Testis (tissue), 5 donors: ENCODE measurements at places on chromosomes 11 and 22. TPM values are rescaled to one million over a fixed set of nuclear protein-coding genes. Genes with fewer than 3 reads are reported as not detected.
A peak's percentile ranks its signal among the peaks of the same experiment; 100 is the strongest.

- peak; percentile 53 for DNase-seq
Measured at GRCh38 chr22:37197451-37198257, 9.6 kb upstream of the C1QTNF6 start.

GRCh38 chr11:41947392-41947791 is 487.9 kb upstream of the LRRC4C start:
- DNase-seq: no peak

DNA sequence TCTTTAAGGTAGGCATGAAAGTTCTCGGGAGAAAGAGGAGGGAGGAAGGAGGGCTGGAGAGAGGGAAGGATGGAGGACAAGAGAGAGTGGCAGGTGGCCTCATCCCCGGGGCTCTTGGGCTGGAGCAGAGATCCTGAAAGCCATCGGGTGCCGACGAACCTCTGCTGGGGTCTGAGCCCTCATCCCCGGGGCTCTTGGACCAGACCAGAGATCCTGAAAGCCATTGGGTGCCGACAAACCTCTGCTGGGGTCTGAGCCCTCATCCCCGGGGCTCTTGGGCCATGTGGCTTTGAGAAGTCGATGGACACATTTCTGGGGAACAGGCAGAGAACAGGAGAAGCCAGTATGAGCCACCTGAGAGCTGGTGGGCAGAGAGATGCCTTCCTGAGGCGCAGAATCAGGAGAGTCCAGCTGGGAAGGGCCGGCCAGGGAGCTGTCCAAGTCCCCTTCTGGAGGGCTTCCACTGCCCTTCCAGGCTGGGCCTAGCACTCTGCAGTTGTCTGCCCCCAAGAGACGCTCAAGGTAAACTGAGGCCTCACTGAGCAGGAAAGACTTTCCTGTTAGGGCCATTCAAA is 1398.1 kb downstream of the BRD1 start:
- DNase-seq: no peak

- DNase-seq: no peak
Measured at GRCh38 chr11:88655196-88655595, 317.7 kb upstream of the CTSC start.

DNA sequence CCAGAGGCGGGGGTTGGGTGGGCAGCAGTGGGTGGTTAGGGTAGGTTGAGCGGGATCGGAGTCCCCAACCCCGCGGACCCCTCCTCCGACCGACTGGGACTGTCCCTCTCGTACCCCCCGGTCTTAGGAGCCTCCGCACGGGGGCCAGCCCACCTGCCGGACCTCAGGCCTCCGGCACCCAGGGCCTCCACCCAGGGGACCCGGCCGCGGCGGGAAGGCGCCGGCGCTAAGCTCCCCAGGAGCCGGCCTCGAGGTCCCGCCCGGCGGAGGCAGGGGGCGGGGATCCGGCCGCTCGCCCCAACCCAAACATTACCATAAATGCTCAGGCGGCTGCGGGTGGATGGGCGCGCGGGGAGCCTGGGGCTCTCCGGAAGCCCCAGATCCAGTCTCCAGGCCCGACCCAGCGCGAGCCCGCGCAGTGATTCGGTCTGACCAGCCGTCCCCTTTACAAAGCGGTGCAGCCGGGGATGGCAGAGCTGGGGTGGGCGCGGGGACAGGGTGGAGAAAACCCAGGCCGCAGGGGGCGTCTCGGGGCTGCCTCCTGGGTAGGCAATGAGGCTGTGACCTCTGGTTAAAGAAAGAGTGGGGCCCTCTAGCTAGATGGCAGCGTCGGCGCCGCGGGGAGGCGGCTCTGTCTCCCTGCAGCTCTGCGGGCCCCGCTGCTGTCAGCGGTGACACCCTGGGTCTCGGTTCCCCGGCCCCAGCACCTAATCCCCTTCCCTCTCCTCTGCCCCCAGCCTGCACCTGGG is 4.0 kb upstream of the MCAM start:
- no peak for DNase-seq

- DNase-seq: no peak
Measured at GRCh38 chr11:73398132-73398526, 21.9 kb downstream of the RELT start.

GRCh38 chr22:30232716-30233218 is 13.8 kb downstream of the LIF start:
- DNase-seq: no peak

GRCh38 chr11:124538019-124538418 is 5.4 kb downstream of the OR8B12 start:
- DNase-seq: no peak

DNA sequence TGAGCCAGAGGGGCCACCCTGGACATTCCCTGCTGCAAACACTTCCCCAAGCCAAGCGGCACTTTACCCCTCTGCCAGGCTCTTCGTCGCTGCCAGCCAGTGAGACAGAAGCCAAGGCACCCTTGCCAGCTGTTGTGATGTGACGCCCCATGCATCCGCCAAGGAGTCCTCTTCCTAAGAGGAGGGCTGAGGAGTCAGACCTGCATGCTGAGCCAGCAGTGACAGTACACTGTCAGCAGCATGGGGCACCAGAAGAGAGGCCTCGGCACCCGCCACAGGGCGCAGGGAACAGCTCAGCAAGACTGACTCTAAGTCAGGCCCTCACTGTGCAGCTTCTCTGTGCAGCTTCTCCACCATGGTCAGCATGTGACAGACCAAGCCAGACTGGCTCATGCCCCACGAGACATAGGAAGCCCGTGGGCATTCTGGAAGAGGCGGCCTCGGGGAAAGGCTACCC is 26.4 kb downstream of the VPS37C start:
- no peak for DNase-seq

GRCh38 chr22:32325416-32325801 is 32.3 kb upstream of the RFPL3 start:
- DNase-seq: peak; percentile 50

DNA sequence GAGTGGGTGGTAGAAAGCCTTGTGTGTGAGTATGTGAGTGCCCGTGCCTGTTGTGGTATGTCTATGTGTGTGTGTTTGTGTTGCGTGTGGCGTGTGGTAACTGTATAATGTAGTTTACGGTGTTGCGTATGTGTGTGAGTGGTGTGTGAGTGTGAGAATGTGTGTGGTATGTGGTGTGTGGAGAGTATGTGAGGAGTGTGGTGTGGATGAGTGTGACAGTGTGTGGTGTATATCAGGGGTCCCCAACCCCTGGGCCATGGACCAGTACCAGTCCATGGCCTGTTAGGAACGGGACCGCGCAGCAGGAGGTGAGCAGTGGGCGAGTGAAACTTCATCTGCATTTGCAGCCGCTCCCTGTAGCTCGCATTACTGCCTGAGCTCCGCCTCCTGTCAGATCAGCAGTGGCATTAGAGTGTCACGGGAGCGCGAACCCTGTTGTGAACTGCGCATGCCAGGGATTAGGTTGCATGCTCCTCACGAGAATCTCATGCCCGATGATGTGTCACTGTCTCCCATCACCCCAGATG is 5.7 kb downstream of the UPK3A start:
- DNase-seq: no peak

DNA sequence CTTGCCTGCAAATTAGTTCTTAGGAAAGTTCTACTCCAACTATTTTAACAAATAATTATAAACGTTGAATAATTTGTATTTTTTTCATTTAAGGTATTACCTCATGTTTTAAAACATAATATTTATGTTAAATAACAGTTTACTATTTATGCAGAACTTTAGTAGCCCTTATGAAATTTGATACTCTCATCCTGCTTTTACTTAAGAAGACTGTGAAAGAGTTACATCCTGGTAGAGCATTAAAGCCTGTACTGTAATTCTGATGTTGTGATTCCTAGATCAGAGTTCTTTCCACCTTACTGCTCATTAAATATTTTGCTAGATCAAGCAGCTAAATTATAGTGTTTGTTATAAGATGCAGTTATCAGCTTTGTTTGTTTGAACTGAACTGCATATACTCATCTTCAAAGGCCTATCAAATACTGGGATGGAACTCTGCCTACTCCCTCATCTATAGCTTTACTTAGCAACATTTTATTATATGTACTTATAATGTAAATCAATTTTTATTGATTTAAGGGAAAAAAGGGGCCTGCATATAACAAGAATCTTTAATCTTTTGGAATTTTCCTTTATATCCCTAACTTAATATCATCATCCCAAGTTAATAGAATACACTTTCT is 304.2 kb downstream of the DYNC2H1 start:
- DNase-seq: no peak

DNA sequence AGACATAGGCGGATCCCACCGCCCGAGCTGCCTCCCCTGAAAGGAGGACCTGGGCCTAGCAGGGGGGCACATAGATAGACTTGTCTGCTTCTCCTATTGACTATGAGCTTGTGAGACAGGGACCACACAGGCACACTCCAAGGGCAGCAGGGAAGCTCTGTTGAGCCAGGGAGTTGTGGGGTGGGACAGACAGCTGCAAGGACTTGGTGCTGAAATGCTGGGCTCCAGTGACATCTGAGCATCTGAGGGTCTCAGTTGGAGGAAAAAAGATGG is 53.4 kb upstream of the ANO1 start:
- no peak for DNase-seq

DNA sequence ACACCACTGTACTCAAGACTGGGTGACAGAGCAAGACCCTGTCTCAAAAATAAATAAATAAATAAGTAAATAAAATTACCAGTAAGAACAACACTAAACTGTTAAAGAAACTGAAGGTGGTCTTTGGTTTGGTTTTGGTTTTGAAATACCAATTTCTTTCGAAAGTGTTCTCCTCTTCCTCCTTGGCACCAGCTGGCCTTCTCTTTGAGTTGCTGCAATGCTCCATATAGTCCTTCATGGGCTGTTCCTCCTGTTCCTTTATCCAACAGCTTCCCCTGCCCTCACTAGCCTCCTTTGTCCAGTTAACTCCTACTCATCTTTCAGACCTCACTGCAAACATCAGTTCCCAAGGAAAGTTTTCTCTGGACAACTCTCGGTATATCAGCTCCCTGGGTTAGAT is 5.0 kb upstream of the UVRAG start:
- DNase-seq: no peak

DNA sequence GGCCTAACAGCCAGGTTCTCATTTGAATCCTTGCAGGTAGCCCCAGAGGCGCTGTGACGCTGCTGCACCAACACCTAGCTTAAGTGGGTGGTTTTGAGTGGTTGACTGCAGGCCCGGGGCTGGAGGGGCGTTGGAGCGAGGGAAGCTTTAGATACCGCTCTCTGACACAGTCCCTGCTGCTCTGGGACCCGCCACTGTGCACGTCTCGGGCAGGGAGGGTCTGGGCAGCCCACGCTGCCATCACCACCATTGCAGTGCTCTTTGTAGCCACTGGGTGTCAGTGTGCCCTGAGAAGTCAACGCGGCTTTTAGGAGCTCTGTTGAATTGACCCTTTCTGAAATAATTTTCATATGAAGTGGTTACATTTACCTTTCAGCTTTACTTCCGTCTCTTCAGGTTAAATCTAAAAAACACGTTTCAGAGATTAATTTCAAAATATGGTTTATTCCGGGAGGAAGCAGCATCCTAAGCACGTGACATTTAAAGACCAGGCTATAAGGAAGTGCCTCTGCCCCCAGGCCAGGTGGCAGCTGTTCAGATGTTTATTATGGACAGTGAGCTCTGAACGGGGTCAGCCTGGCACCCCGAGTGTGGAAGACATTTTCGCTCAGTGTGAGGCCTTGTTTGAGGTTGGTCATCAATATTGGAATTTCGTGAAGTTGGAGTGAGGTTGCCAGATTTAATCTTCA is 30.9 kb upstream of the PARVB start:
- peak; percentile 66 for DNase-seq

GRCh38 chr11:133595998-133596590 is 63.8 kb upstream of the OPCML start:
- no peak for DNase-seq

DNA sequence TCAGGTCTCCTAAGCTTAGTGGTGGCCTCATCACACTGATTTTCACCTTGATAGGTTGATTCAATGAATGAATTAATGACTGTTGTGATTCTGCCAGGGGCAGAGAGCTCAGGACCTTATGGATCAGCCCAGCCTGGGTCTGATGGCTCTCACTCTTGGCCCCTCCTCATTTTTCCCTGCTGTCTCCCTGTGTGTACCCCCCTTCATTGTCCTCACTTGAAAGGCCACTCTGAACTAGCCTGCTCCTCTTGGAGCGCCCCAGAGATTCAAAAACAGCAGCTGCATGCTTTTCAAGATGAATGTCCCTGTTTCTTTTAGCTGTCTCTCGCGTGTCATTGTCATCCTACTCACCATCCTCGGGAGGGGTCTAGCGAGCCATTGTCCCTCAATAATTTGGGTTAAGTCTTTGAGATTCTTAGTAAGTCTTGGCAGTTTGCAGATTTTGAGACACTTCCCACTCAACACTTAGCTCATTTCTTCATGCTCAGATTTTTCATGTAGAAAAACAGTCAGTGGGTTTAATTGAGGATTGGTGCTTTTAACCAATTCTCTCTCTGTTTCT is 42.5 kb upstream of the MICAL2 start:
- no peak for DNase-seq

DNA sequence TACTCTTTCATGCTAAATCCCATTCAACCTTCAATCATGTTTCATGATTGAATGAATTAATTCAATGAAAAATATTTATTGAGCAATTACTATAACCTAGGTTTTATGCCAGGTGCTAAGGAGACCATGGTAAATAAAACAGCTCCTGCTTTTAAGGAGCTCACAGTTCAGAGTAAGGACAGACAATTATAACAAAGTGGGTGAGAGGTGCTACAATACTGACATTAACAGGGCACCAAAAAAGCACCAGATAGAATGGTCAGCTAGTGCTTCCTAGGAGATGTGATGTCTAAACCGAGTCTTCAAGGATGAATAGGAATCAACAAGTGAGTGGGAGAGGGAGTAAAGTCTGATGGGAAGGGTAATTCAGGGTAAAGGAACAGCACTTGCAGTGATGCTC is 366.7 kb downstream of the SOX6 start:
- no peak for DNase-seq

Gene DEUP1
- total RNA-seq: 11.7 TPM

Gene DLG2
- 14.1 TPM for total RNA-seq

Gene SDHD
- 48.7 TPM for total RNA-seq

Gene GP1BB
- total RNA-seq: 28.0 TPM

Gene SHANK3
- 11.4 TPM for total RNA-seq

Gene SCARF2
- total RNA-seq: 12.3 TPM

Gene DEFB131B
- total RNA-seq: not detected

Gene TNNI2
- total RNA-seq: not detected

Gene ANKRD42
- total RNA-seq: 66.1 TPM

Gene CRYAB
- total RNA-seq: 20.6 TPM

Gene IGSF22
- total RNA-seq: 0.94 TPM

Gene OR52E1
- total RNA-seq: not detected

Gene TST
- total RNA-seq: 20.9 TPM

Gene ARHGEF17
- total RNA-seq: 50.1 TPM

Gene IGLL1
- total RNA-seq: 24.6 TPM

Gene FOLH1
- total RNA-seq: 3.1 TPM
